Spinal cord (tissue), 10 donors: ENCODE measurements at places on chromosomes 7 and 10. TPM values are rescaled to one million over a fixed set of nuclear protein-coding genes. Genes with fewer than 3 reads are reported as not detected.

Gene SPAM1
- not detected for total RNA-seq

Gene PIP
- not detected for total RNA-seq

Gene MBL2
- total RNA-seq = not detected

Gene ETV1
- total RNA-seq = 39.8 TPM

Gene CDNF
- total RNA-seq = 2.9 TPM

Gene JCAD
- total RNA-seq = 169 TPM

Gene SPDYE2
- total RNA-seq = not detected

Gene GDF2
- not detected for total RNA-seq

Gene LLCFC1
- not detected for total RNA-seq

Gene FANK1
- 19.1 TPM for total RNA-seq

Gene HPS6
- total RNA-seq = 18.3 TPM

Gene RNF32
- 2.2 TPM for total RNA-seq

Gene ABCC2
- total RNA-seq = 0.50 TPM

Gene SLC37A3
- total RNA-seq = 75.9 TPM

Gene ANKRD26
- total RNA-seq = 17.1 TPM

Gene LRRC18
- not detected for total RNA-seq

Gene ZNF92
- 15.2 TPM for total RNA-seq

Gene SPDYE6
- not detected for total RNA-seq

Gene CPA2
- 0.39 TPM for total RNA-seq

Gene DOCK4
- total RNA-seq = 95.0 TPM

Gene TCAF2
- 1.5 TPM for total RNA-seq

Gene HNRNPF
- 149 TPM for total RNA-seq

Gene GNAI1
- total RNA-seq = 113 TPM

Gene TMEM213
- total RNA-seq = not detected

Gene WNT8B
- 0.06 TPM for total RNA-seq

Gene CALHM2
- total RNA-seq = 6.2 TPM

Gene UROS
- 61.9 TPM for total RNA-seq

Gene HOXA1
- total RNA-seq = 1.2 TPM

Gene MPP7
- total RNA-seq = 8.9 TPM

Gene HOXA4
- total RNA-seq = 2.5 TPM

Gene C10orf90
- total RNA-seq = 3.4 TPM

Gene ITGA8
- total RNA-seq = 55.2 TPM

Gene LRGUK
- total RNA-seq = 4.3 TPM

Gene ADAMTS14
- 2.3 TPM for total RNA-seq

Gene H2BK1
- not detected for total RNA-seq

Gene PAX4
- total RNA-seq = not detected

Gene AMPH
- total RNA-seq = 81.4 TPM

Gene PHYH
- 29.7 TPM for total RNA-seq

Gene HYCC1
- 27.2 TPM for total RNA-seq
